ENCODE measurements at places on chromosomes 7 and 10.

DNA sequence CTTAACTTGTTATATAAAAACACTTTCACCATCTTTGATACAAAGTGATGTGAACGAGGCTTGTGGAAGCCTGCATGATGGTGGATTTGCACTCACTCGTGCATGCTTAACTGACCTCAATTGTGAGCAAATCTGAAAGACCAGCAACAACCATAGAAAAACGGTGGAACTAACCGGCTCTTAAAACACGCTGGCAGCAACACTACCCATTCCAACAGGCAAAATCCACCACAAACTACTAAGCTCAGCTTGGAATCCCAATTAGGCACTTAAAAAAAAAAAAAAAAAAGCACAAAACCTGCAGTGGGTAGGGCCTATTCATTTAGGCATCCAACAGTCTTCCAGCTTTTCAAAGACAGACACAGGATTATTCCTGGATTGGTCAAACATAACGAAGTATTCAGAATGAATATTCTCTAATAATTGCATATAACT is 1.8 kb downstream of the GDI2 start:
- DNase-seq = no peak

DNA sequence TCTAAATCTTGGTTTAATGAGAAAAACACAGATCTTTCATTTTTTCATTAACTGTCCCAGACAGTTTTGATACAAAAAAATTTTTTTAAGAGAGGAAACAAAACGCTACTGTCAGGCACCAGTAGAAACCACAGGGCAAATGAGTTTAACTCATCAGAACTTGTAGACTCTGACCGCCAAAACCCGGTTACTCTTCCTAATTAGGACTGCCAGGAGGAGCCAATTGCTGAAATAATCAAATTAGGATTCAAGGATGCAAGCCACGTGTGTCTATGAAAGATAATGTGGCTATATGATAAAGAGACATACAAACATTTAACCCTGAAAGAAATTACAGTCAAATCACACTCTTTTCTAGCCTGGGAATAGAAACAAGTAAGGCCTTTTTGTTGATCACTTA is 154.4 kb downstream of the DGKI start:
- no peak for DNase-seq

- DNase-seq = peak; percentile 79
These were observed at the start of gene RP9 for GRCh38 chr7:33109005-33109757. Gene RP9, minus strand, starts transcription at chr7:33109404. Its CDS starts 32 bp downstream, at chr7:33109372.

DNA sequence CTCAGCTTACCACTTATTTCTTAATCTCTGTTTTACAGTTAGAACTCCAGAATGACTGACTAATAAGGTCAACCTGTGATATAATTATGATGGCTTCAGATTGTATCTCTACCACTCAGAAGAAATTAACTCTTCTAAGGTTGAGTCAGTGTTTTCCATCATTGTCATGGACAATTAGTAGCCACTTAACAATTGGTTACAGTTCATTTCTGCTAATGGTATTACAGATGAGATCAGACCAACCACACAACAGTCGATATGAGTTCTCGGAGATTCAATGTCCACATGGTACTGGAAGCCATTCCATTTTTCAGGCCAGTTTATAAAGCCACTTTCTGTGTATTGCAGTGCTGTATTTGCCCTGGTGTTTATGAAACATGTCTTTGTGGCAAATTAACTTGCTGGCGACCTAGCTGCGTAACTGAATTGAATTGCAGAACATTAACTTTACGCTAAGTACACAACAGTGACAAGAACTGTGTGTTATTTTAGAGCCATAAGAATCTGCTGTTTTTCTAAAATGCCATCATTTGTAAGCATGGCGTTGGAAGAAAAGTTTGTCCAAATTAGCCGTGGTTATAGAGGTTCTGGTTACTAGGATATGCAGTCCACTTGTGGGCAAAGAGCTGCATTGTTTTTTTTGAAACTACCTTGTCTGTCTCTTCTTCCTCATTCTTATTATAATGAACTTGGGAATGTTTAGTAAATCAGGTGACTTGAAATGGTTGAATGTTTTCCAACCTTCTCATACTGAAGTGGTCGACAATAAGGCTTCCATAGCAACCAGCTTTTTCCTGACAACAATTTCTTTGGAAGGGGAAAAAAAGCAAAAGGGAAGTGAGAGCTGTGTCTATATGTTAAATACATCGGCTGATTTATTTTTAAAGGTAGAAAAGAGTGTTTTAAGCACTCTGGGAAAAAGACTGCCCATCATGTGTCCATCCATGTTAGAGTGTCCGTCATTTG is 76.4 kb downstream of the CELF2 start:
- no peak for DNase-seq

GRCh38 chr10:70528741-70529362 is 50.3 kb downstream of the PALD1 start:
- no peak for DNase-seq

GRCh38 chr7:117810642-117811512 is 62.4 kb downstream of the CTTNBP2 start:
- no peak for DNase-seq

DNA sequence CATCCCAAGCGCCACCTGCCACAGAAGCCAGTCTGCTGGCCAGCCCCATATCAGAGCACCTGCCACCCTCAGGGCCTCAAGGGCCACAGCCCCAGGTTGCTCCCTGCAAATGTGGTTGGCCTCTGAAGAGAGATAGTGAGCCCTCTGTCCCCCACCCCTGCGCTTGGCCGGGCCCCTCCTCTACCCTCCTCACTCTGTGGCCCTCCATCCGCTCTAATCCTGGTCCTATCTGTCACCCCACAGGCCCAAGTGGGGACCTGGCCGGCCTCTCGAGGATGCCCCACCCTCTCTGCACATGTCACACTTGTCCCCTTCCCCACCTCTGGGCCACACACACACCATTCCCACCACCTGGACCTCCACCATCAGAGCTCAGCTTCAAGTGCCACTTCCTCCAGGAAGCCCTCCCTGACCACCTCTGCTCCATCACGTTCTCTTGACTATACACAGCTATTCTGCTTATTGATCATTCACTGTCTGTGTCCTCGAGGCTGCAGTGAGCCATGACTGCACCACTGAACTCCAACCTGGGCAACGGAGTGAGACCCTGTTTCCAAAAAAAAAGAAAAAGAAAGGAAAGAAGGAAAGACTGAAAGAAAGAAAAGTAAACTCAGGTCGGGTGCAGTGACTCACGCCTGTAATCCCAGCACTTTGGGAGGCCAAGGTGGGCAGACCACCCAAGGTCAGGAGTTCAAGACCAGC is 42.4 kb downstream of the TNRC18 start:
- DNase-seq = no peak

DNA sequence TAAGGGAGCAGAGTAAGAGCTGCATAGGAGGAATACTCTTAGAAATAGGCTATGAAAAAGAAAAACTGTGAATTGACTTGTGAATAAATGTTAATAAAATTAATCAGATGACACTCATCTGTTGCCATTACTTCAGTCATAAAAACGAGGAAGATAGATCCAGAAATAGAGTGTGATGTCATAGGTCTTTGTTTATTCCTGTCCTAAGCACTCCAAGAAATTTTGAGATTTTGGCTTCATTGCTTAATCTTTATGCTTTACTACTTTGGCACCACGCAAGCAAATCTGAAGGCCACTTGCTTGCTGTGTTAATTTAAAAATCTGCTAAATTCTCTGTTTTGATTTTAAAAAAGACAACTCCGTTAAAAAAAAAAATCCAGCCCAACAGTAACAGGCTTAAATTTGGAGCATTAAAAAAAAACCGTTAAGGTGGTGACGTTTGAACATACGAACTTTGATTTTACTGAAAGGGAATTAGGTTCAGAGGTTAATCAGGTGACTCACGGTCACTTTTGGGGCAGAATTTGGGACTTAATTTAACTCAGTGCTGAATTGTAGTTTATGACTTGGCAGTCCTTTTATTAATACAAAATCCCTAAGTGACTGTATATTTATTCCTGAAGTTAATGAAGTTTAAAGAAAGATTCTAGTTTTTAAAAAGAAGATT is 3.4 kb downstream of the IFRD1 start:
- DNase-seq = no peak

DNA sequence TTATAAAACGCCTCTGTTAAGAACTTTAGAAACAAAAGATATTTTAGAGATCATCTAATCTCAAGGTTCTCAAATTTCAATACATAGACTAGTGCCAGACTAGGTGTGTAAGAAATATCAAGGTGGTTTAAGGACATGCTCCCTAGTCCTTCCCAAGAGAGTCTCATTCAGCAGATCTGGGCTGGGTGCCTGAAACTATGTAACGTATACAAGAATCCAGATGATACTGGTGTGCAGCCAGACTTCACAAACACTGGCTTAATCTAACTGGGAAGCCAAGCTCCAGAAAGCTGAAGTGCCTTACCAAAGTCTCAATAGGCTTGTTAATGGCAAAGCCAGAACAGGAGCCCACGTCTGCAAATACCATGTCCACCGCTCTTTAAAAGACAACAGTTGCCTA is 105.0 kb upstream of the AMPH start:
- no peak for DNase-seq

- DNase-seq = no peak
These were observed 43.6 kb upstream of the TNPO3 start for GRCh38 chr7:129098409-129099084.

DNA sequence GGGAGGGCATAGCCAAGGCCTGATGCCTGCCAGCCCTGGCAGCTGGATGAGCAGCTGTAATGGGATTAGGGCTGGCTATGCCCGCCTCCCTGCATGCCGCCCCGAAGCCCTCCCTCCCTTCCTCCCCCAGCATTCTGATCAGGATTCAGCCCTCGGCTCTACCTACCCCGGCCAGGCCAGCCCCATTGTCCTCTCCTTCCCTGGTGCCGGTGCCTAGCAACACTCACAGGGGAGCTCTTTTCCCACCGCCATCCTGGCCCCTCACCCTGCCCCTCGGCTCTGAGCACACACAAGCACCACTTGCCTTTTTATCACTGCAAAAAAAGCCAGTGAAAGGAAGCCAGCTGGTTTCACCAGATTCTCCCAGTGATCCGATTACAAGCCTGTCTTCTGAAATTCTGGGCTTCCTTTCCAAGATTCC is 9.0 kb upstream of the ADCYAP1R1 start:
- no peak for DNase-seq

- DNase-seq = no peak
These were observed 75.3 kb downstream of the SVOPL start for GRCh38 chr7:138625849-138626230.

GRCh38 chr7:7569081-7569527 is 2.4 kb downstream of the MIOS start:
- DNase-seq = no peak

- no peak for DNase-seq
These were observed 4.4 kb upstream of the VSTM4 start for GRCh38 chr10:49119746-49120145.

DNA sequence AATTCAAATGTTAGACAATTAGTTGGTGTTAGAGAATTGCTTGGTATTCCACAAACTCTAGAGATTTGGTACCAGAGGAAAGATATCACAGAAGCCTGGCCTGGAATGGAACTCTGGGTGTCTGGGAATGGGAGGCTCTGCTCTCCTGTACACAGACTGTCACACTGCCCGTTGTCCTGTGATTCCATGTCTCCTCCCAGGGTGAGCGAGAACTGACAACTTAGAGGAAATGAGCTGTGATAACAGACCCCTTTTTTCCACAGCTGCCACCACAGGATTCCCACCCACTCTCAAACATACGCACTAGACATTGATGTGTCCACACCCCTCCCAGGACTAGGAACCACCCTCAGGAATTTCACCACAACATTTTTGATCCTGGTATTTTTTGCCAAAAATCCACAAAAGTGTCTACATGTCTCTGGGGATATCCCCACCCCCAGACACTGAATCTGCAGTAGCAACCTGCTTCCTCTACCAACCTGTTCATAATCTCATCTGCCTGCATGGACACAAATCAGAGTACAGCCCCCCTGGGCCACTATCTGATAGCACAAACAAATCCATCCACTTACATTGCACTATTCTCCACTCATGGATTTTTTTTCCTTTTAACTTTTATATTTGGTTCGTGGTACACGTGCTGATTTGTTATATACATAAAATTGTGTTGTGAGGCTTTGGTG is 4.7 kb downstream of the ZNF273 start:
- no peak for DNase-seq

- DNase-seq = no peak
These were observed 176.5 kb downstream of the SUGCT start for GRCh38 chr7:40311307-40311706.

DNA sequence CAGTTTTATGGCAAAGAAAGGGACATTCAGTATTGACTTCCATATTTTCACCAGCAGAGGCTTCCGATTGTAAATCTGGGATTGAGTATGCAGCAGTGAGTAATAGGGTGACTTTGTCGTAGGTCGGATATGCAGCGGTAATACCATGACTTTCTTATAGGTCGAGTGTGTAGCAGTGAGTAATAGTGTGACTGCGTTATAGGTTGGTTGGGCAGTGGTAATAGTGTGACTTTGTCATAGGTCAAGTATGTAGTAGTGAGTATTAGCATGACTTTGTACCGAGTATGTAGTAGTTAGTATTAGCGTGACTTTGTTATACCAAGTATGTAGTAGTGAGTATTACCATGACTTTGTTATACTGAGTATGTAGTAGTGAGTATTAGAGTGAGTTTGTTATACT is 268.2 kb upstream of the ADARB2 start:
- DNase-seq = no peak

DNA sequence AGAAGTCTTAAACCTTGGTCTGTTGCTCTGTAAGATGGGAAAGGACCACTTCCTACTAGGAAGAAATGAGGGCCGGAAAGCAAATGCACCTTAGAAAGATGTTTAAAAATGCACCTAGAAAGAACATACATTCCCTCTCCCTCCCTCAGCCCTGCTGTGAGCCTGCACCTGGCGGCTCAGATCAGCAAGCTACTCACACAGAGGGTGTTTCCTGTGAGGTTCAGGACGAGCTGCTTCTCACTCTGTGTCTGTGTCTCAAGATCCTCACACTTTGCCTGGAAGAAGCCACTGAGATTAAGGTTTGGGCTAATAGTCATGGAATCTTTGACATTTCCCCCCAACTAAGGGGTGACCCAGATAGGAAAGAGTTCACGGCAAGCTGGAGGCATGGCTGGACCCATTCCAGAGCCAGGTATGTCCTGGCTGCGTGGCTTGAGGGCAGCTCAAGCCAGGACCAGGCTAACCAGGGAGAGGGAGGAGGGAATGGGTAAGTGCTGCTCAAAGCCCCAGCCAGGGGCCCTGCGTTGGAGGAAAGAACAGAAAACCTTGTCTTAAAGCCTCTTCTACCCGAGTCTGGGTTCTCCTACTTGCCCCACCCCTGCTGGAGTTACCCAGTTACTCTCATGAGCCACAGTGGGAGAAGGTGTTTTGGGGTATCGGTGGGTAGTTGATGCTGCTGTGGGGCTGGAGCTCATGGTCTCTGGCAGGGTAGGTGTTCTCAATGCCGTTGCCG is 47.5 kb downstream of the PODXL start:
- DNase-seq = no peak

- no peak for DNase-seq
These were observed 417.0 kb downstream of the TYW1 start for GRCh38 chr7:67413670-67414069.

GRCh38 chr7:157457355-157458253 is 120.8 kb downstream of the DNAJB6 start:
- DNase-seq = peak; percentile 11

DNA sequence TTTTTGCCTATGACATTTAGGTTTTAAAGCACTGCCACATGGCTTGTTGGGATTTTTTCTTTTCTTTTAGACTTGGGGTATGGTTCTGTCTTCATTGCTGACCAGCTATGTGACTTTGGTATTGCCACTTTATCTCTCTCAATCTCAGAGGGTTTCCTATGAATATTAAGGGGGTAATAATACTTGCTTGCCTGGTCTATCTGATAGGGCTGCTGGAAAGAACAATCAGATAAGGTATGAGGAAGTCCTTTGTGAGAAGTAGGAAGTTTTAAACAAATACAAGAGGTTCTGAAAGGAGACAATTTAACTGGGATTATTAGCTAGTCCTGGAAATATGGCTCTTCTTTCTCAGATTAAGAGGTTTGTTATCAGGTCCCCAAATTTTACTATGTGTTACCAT is 80.8 kb downstream of the ZNF92 start:
- DNase-seq = no peak

All from activated CD8-positive, alpha-beta memory T cell treated with anti-CD3 and anti-CD28 coated beads, Interleukin-2, amount 10 ng/mL, durations not matched to agents 7 days and 5 days (primary cell).